ENCODE measurements at places on chromosomes 3 and 15.

DNA sequence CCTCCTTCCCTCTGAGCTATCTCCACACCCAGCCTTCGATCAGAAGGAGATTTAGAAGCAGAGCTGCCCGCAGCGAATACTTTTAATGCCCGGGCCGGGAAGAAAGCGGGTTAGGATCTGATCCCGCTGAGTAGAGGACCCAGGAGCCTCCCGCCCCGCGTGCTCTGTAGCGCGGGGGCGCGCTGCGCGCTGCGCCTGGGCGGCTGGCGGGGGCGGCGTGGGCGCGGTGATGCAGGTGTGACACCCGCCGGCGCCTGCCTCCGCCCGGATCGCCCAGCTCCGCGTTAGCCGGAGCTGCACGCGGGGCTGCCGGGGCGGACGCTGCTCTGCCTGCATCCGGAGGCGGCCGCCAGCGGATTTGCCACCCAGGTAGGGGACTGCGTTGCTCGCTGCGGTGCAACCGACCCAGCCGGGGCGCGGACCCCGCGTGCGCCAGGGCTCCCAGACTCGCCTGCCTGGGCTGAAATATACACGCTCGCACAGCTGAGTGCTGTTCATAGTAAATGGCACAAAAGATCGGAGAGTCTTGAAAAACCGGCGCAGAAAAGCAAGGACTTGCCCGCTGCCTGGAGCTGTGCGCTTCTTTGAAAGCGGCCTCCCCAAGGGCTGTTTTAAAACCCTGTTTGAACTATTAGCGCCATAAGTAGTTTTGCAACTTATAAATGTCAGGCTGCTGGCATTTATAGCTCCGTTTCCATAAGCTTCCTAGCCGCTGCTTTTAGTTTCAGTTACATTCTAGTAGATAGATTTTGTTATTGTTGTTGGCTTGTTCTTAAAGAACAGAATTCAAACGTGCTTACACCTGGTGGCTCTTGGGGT is at the start of gene SV2B:
Gene SV2B, plus strand, starts transcription at position 263 of the 819 bp plus-strand sequence. CDS start 126,007 bp downstream, outside the sequence.
- DNase-seq = peak; percentile 62

DNA sequence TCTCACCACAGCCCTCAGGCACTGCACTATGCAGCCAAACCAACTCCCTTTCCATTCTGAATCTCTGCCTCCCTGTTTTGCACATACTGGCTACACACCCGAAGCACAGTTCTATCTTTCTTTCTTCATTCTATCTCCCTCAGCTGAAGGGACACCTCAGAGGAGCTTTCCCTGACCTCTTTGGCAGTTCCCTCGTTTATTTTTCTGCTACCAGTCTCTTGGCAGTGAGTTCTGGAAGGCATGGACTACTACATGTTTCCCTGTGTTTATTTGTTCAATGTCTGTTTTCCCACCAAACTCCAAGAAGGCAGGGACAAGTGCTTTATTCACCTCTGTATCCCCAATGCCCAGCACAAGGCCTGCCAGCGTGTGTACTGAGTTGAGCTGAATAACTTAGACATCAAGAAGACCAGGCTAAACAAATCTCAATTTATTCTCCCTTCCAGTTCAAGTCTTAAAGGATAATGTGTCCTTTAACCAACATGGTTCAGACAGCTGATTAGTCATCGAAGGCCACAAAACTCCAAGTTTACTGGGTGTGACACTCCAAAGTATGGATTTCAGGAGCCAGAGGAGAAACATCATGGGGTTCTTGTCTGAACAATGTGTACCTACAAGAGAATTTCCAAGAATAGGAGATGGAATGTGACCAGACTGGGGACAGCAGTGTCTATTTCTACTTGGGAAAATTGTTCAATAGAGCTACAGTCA is 260.1 kb upstream of the CTNNB1 start:
- DNase-seq = no peak

GRCh38 chr3:120033596-120033995 is 60.7 kb downstream of the GSK3B start:
- no peak for DNase-seq

DNA sequence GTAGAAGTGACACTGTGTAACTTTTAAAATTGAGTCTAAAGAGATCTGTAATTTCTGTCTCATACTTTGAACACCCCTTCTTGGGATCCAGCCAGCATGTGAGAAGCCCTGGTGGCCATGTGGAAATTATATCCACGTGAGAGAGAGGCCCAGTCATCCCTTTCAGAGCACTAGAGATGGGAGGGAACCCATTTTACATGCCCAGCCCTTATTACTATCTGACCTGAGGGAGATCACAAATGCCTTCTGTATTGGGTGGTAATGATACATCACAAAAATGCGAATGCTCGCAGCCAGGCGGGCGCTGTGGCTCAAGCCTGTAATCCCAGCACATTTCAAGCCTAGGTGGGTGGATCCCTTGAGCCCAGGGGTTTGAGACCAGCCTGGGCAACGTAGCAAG is 27.3 kb upstream of the TRAK1 start:
- DNase-seq = no peak

DNA sequence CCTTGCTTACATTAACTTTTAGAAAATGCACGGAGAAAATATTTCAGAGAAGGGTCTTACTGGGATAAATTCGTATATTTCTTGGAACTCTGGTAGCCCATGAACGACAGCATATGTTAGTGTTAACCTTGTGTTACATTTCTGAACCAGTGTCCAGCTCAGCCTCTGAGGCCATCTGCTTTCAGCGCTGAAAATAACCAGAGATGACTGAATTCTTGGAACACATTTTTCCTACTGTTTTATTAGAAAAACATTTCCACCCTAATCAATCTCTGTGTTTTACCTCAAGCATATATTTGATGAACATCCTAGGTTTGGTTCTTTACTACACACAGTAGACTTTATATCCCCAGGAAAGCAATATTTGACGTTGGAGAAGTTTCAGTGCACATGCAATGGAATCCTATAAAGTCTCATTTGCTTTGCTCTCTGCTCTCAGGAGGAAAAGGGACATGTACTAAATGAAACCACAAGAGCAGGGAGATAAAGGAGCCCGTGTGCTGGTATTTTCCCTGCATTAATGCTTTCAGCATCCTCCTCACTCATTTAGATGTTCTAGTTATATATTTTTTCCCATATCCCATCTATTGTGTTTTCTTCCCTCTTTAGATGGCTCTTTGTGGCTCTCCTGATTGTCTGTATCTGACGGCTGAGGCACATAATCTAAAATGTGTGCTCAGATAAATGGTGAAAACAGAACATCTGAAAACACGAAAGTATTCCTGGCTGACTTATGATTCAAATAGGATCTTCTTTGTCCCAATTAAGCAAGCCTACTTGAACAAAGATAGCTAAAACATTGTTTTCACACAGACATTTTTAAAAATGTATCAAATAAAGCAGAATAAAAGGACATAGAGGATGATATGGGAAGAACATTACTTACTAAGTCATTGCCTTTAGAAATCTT is 151.7 kb upstream of the KCNMB2 start:
- no peak for DNase-seq

DNA sequence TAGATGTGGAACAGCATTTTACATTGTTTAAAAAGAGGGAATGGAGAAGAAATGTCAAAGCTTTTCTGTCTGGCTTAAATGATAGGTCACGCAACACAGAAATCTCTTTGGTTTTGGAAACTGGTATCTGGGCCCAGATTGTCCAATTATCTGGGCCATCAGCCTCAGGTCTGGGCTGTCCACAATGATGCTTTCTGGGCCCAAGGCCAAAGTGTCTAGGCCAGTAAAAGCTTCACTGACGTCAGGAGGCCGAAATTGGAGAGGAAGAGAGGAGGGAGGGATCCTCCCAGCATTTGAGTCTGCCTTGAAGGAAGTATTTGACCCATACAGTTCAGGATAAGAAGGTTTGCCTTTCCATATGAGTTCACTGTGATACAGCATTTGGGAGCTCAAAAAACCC is 60.7 kb upstream of the ALDH1A3 start:
- no peak for DNase-seq

Data from dorsolateral prefrontal cortex (tissue), 122 donors.